CD4-positive, alpha-beta T cell treated with Interleukin-6 for 4 hours (primary cell): ENCODE measurements at places on chromosomes 1 and 21.

- no peak for DNase-seq
Observed at GRCh38 chr1:248778906-248779305, 23.3 kb upstream of the LYPD8 start.

DNA sequence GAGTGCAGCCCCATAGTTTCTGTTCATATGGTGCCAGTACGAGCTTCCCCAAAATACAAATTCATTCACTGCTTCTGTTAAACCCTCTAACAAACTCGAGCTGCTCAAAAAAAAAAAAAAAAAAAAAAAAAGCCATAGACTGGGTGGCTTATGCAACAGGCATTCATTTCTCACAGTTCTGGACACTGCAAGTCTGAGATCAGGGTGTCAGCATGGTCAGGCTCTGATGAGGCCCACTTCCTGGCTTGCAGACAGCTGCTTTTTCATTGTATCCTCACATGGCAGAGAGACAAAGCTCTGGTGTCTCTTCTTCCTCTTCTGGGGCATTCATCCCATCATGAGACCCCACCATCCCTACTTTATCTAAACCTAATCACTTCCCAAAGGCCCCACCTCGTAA, 121.6 kb downstream of the PTBP2 start:
- no peak for DNase-seq

- DNase-seq, result no peak
Observed at GRCh38 chr21:33478182-33478581, 1.6 kb downstream of the TMEM50B start.

DNA sequence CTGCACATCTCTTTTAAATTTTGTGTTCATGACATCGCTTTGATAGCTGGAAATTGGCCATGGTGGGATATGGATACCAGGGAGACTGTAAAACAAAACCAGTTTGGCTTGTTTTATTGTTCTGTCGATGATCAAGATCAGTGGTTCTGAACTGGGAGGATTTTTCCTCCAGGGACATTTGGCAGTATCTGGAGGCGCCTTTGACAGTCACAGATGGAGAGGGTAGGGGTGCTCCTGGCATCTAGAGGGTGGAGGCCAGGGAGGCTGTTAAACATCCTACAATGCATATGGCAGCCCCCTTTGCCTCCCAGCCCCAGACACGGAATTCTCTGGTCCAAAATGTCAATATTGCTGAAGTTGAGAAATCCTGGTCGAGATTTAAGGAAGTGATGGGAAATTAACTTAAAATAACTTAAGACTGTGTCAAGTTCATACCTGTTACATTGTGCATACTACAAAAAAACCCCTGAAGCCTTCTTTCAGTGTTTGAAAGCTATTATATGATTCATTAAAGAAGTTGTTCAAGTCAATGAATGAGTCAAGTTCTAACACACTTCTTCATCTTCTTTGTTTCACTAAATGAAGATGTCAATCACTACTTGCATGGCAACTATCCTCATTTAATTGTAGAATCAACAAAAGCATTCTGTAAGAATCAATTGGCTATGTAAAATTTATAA, 150.9 kb downstream of the KCNJ6 start:
- no peak for DNase-seq

DNA sequence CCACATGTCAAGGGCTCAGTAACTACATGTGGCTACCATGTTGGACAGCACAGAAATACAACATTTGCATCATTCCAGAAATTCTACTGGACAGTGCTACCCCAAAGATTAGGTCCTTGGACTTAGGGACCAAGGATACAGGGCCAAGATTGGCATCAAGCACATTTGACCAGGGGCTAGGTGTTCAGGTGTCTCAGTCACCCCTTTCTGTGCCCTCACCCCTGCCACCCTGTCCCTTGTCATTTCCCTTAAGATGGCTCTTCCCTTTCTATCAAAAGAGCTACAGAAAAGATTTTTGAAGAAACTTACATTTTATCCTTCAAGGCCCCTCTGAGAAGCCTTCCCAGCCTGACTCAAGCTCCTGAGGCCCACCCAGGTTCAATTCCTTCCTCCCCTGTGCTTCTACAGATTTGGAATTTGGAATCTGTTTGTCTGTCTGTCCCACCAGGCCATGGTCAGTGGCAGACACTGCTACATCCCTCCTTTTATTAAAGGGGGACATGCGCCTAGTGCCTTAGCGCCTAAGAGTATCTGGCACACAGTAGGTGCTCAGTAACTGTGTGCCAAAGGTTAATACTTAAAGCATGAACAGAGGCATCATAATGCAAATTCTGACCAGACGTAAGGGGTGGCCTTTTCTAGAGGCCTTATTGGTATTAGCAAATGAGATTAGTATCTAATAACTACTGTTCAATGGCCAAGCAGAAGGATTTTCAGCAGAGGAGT, 21.4 kb downstream of the CSF1 start:
- no peak for DNase-seq
